HCT116 (cell line): ENCODE measurements at places on chromosomes 4 and X. TPM values are rescaled to one million over a fixed set of nuclear protein-coding genes. Genes with fewer than 3 reads are reported as not detected.
A peak's percentile ranks its signal among the peaks of the same experiment; 100 is the strongest.

DNA sequence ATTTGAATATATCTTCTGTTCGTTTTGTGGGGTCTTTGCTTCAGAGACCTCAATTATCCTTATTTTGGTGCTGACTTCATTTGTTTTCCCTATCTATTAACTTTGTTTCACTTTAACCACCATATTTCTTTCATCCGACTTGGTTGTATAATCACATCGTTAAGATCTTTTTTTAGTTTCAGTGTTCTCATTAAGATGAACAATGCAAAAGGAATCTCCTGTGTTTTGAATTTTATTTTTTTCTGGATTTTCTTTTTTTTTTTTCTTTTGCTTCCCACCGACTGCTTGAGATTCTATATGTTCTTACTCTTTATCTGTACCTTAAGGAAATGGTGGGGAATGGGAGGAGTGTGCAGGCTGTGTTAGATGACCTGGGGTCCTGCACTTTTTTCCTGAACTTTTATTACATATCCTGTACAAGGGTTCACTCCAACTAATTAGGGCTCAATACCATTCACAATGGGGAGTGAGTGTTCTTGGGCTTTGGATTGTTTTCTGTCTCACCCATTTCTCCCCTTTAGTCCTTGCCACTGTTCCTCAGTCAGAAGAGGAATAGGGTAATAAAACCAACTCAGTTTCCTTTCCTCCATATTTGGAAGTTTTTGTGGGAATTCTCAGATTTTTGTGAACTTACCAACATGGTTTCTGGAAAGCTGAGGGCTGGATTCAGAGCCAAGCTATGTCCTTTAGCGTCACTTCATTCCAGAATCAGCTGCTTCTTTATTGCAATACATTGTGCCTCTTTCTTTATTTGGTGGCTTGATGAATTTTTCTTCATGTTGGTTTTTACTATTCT, 43.2 kb upstream of the BMPR1B start:
- no peaks in the 10 kb centered on the region for H3K36me3 ChIP-seq
- DNase-seq, result no peak
- no peak overlapping the region for H3K4me3 ChIP-seq
- H3K27ac ChIP-seq, result no peak overlapping the region
- H3K27me3 ChIP-seq, result no peaks in the 10 kb centered on the region

GRCh38 chr4:80409809-80410208, 74.3 kb downstream of the CFAP299 start:
- H3K36me3 ChIP-seq, result no peaks in the 10 kb centered on the region
- no peak for DNase-seq
- H3K4me3 ChIP-seq, result no peak overlapping the region
- H3K27ac ChIP-seq, result no peak overlapping the region

DNA sequence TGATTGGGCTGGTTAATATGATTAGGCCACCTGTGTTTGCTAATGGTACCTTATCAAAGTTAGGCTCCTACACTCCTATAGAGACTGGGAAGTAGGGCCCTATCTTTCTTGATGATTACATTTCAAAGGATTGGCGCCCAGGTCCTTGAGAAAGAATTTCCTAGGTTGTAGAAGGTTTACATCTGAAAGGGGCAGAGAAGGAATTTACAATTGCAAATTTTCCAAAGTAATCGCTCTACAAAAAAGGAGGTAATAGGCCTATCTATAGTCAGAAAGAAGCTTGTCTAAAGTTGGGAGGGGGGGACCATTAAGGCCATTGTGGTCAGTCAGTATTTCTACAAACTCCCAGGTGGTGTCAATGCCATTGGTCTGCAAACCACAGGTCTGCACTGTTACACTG, 638.4 kb downstream of the IL1RAPL1 start:
- no peaks in the 10 kb centered on the region for H3K36me3 ChIP-seq
- no peak for DNase-seq
- no peak overlapping the region for H3K27ac ChIP-seq
- no peaks in the 10 kb centered on the region for H3K27me3 ChIP-seq

GRCh38 chrX:96979766-96980165, 96.1 kb downstream of the RPA4 start:
- H3K36me3 ChIP-seq, result no peaks in the 10 kb centered on the region
- H3K4me1 ChIP-seq, result no peaks in the 10 kb centered on the region
- H3K4me3 ChIP-seq, result no peak overlapping the region

DNA sequence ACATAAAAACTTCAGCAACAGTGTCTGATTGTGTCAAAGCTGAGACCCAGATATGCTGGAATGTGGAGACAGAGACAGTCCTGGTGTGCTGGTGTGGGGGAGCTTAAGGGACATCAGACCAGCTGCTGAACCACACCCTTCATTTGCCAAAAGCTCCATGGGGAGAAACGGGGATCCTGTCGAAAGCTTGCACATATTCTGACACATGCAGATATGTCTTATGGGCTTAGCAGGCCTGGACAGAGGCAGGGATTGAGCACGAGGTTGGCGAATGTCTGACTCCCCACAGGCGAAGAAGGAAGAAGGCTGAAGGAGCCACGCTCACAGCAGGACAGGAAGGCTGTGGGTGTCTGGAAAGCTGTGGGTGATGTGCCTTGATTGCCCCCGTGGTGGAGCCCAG, 72.1 kb upstream of the ACSL1 start:
- no peaks in the 10 kb centered on the region for H3K4me1 ChIP-seq
- no peaks in the 10 kb centered on the region for H3K27me3 ChIP-seq
- DNase-seq, result no peak
- no peak overlapping the region for H3K4me3 ChIP-seq
- no peaks in the 10 kb centered on the region for H3K36me3 ChIP-seq

GRCh38 chrX:18890724-18891547, 93.0 kb downstream of the PHKA2 start:
- H3K4me1 ChIP-seq, result peaks cover 9% of the 10 kb centered on the region
- no peaks in the 10 kb centered on the region for H3K27me3 ChIP-seq
- no peak for DNase-seq

- no peak overlapping the region for H3K4me3 ChIP-seq
- no peaks in the 10 kb centered on the region for H3K4me1 ChIP-seq
- DNase-seq, result peak; percentile 16
- no peaks in the 10 kb centered on the region for H3K36me3 ChIP-seq
Measured at GRCh38 chrX:70664726-70665125, 220.1 kb downstream of the DLG3 start.

- no peak overlapping the region for H3K27ac ChIP-seq
- no peak for DNase-seq
- no peaks in the 10 kb centered on the region for H3K27me3 ChIP-seq
- H3K4me1 ChIP-seq, result no peaks in the 10 kb centered on the region
- H3K36me3 ChIP-seq, result no peaks in the 10 kb centered on the region
Measured at GRCh38 chrX:27597508-27597907, 7.4 kb downstream of the DCAF8L2 start.

Gene TAF9B
- total RNA-seq, result 16.2 TPM
